ENCODE measurements at places on chromosomes 13 and 19.
A peak's percentile ranks its signal among the peaks of the same experiment; 100 is the strongest.

GRCh38 chr19:38852231-38853044, 2.7 kb upstream of the HNRNPL start:
- peak; percentile 71 for DNase-seq

DNA sequence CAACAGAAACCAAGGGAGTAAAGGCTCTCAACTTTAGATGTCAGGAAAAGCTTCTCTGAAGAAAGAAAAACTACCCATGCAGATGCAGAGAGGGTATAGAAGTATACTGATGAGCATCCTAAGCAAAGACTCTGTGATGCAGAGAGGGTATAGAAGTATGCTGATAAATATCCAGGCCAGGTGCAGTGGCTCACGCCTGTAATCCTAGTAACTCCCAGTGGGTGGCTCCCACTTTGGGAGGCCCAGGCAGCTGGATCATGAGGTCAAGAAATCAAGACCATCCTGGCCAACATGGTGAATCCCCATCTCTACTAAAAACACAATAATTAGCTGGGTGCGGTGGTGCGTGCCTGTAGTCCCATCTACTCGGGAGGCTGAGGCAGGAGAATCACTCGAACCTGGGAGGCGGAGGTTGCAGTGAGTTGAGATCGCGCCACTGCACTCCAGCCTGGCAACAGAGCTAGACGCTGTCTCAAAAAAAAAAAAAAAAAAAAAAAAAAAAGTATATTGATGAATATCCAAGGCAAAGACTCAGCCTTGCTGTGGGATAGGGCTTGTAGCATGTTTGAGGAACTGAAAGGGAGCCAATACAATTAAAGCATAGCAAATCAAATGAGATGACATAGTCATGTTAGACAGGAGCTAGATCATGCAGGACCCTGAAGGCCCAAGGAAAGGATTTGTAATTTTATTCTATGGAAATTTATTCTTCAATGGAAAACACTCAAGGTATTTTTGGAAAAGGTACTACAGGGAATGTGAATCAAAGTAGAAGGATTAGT, 14.9 kb downstream of the UBL3 start:
- DNase-seq: no peak

DNA sequence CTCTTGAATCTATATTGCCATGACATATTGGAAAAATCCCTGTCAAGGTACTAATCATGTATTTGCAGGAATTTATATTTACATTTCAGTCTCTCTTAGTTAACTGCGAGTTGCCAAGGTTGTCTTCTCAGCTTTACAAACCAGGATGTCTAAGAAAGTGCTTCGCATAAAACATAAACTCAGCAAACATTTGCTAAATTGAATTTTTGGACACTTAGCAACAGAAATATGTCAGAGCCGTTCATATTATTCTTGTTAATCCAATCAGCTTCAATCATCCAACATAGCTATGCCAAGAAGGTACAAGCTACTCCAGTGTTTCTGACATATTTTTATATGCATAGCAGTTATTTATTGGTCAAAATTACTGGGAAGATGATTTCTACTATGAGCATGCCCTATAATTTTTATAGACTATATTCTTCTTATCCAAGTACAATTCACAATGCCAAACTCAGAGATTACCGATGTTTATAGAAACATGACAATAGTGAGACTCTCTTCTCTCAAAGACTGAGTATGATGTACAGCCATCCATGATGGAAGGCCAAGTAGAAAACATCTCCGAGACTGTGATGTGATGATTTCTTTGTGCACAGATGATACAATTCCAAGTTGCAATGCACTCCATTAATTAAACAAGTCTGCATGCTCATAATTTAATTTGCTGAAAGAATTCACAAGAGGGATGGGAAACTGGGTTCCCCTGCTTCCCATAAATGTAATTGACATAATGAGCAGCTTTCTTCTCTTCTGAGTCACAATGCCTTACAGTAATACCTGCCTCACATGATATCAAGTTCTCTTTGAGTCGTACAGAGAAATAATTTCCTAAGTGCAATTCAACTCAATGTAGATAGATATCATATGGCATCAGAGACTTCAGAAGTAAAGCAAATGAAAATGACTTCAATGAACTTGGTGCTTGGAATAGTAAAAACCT, 776.3 kb downstream of the EFNB2 start:
- no peak for DNase-seq

- peak; percentile 35 for DNase-seq
Measured at GRCh38 chr13:98839856-98840769, 87.6 kb upstream of the SLC15A1 start.

- no peak for DNase-seq
Measured at GRCh38 chr19:1827566-1828278, 15.6 kb upstream of the ATP8B3 start.

- DNase-seq: no peak
Measured at GRCh38 chr19:40414542-40415535, 1.7 kb upstream of the PRX start.

DNA sequence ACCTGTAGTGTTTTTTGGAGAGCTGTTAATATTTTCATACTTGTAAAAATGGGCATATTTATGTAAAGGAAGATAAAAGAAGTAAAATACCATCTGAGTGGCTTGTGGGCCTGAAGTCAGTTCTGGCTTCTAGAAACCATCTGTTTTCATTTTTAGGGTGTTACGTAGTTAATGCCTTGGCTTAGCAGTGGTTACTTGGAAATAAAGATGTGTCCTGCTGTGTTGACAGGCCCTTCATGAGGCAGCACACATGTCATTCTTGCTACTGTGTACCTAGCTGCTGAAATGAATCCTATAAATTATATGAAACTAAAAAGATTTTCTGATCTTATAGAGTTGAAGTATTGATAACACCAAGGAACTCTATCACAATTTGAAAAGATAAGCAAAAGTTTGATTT, 16.0 kb downstream of the ILF3 start:
- peak; percentile 28 for DNase-seq

DNA sequence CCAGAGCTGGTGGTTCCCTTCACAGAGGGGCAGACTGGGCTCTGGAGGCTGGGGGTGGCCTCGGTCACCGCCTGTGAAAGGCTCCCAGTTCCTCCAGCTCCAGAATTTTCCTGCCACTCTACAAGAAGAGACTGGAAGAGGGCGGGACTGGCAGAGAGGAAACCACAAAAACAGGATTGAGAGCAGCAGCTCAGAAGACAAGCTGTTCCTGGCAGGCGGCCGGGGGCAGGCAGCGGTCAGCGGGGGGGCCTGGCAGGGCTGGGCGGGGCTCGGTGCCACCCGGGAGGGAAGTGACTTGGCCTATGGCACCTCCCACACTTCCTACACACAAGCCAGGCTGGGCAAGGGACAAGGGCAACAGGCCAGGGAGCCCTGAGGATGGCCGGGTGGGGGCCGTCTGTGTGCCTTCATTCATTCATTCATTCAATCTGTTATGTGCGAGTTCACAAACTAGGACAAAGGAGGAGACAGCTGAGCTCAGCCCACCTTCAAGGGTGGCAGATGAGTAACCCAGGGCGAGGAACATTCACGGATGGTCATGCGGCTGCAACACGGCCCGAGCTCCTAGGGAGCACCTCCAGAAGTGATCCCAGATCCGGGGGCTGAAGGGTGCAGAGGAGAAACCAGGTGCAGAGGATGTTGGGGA, 16.9 kb upstream of the BTBD2 start:
- DNase-seq: peak; percentile 79

DNA sequence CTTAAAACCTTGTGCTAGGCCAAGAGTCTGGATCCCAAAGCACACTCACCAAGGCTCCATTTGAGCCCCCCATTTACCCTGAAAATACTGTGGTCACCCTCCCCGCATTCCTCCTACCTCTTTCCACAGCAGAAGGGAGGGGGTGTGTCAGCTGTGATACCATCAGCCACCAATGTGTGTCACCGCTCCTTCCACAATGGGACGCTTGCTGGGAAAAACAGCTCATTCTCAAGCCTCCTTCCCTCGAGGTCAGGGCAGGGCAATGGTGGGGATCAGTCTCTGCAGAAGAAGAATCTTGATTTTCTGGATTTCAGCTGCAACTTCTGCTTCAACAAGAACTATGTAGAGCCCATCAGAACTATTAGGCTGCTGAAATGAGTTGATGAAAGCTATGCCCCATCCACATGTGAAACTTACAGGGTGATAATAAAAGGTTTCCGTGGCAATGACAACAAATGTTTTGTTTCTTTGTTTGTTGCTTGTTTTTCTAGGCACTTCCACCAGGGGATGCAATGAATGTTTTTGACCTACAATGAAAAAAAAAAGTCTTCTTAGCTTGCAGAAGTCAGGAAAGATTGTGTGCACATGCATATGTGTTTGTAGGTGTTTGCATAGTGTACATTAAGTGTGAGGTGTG, 26.4 kb upstream of the ZNF507 start:
- no peak for DNase-seq

DNA sequence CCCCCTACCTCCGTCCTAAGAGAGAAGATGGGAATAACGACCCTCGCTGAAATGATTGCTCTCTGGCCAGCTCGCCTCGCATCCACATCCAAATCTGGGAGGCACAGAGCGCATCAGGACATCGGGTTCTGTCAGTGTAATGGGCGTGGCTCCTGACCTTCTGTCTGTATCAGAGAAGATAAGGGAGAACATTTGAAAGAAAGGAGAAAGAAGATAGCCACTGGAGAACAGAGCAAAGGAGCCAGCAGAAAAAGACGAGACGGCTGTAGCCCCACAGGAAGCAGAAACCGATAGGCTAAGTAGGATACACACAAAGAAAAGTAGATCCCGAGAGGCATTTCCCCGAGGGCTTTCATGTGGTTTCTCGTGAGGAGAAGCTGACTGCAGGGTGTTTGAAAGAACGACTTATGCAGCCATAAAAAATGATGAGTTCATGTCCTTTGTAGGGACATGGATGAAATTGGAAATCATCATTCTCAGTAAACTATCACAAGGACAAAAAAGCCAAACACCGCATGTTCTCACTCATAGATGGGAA, 14.0 kb upstream of the GJB2 start:
- DNase-seq: no peak

GRCh38 chr13:53276265-53276664, 247.7 kb downstream of the OLFM4 start:
- DNase-seq: no peak

- peak; percentile 38 for DNase-seq
Measured at GRCh38 chr19:18469069-18469846, 31.3 kb upstream of the ISYNA1 start.

DNA sequence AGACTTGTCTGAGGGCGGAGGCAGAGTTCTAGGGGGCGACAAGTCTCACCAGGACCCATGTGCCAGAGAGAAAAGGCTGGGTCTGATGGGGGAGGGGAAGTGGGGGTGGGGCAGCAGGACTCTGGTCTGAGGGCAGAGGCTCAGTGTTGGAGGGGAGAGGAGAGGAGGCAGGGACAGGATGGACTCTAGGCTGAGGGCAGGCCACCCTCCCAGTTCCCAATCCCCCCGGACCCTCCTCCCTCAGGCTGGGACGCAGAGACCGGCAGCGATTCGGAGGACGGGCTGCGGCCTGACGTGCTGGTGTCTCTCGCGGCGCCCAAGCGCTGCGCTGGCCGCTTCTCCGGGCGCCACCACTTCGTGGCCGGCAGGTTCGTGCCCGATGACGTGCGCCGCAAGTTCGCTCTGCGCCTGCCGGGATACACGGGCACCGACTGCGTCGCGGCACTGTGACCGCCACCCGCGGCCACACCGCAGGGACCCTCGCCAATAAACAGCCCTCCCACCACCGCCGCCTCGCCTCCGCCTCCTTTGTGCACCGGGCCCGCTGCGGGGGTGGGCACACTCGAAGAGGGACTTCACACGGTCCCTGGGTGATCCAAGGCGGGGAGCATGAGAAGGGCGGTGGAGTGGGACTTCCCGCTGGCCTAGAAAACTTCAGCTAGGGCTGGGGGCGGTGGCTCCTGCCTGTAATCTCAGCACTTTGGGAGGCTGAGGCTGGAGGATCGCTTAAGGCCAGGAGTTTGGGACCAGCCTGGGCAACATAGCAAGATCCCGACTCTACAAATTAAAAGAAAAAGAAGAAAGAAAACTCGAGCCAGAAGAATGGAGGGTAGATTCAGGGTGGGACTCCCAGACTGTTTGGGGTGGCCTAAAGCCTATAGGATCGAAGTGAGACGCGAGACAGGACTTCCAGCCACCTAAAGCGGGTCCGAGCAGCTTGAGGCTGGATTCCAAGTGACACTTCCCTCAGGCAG, 703 bp upstream of the CILP2 start:
- no peak for DNase-seq

DNA sequence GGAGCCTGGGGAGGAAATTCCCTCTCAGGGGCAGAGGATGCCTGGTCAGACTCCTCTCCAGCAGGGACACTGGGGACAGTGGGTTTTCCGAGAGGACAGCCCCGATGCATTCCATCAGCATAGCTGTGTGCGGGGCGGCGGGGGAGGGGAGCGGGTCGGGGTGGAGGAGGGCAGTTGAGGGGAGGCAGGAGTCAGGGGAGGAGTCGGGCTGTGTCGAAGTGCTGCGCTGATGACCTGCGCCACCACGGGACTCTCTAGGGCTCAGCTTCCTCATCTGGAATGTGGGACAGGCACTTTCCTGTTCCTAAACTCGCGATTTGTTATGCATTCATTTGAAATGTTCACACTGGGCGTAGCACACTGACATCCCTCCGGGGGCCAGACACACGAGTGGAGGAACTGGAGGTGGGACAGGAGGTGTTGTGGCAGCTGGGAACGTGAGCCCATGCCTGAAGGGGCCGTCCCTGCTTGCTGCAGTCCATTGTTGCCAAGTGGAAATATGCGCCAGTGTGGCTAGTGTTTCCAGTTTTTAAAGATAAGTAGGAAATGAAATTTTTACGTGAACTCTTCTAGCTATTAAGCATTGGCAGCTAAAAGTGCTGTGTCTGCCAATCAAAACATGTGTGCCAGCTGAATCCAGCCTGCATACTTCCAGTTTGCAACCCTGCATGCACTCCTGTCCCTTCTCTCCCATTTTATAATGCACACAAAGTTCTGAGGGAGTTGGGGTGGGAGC, 43.3 kb downstream of the FLT1 start:
- peak; percentile 21 for DNase-seq

DNA sequence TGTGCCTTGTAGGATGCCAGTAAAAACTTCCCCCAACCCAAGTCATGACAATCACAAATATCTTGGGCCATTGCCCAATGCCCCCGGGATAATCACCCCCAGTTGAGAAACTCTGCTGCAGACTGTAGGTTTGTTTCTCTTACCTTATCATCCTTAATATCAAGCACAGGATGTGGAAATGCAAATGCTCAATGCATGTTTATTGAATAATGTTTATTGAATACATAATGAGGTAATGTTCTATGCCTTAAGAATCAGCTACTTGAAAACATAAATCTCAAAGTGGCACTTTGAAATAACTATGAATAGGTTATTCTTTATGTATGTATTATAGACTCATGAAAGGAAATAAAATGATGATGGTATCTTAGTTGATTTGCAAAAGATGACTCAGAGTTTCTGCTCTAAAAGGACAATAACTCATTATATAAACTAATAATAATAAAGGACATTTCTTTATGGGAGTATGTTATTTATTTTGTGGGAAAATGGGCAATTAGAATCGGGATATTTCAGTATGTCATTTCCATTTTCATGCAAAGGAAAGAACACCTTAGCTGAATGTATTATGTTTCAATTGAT, 414.2 kb downstream of the EFNB2 start:
- DNase-seq: no peak

- no peak for DNase-seq
Measured at GRCh38 chr13:76198568-76199163, 562.5 kb downstream of the LMO7 start.

Data from muscle of back (tissue), 13 donors.